Dermis microvascular lymphatic vessel endothelial cell (primary cell): ENCODE measurements at places on chromosomes 5 and 9.

- DNase-seq = no peak
Observed at GRCh38 chr5:80569961-80570786, at the start of gene ANKRD34B. Gene ANKRD34B (minus strand): TSS chr5:80570280. CDS start chr5:80560019, 10,261 bp downstream.

- DNase-seq = no peak
Observed at GRCh38 chr5:74026310-74026709, 400.3 kb downstream of the ARHGEF28 start.

DNA sequence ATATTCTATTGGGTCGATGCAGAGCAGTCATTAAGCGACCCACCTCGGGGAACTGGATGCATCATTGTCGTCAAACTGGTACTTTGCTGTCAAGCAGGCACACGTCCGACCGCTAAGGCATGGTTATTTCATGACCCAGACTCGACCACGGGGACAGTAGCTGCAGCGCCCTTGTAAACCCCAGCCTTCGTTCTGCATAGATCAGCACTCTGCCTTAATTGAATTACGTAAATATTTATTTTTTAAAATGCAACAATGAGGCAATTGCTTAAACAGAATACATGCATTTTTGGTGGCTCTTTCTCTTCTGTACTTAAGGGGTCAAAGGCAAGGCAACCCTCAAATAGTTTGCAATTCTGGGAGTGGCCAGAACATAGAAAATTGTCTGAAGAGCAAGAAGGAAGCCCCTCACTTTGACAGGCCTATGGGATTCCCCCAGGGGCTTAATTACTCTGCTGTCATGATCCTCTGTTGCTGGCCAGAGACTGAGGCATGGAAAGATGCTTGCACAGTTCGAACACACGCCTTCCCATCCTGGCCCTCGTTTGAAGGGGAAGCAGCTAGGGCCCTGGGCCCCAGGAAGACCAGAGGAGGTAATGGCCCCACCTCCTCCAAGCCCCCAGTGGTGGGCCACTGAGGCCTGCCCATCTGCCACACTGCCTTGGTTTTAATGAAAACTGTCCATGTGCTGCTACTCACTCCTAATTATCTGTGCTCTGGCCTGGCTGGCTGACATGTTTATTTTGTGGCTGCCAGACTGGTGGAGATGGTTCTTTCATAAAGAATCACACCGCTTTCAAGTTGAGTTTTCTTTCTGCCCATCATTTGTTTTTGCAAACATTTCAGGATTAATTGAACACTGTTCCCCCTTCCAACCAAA lies 169.7 kb upstream of the MAST4 start:
- no peak for DNase-seq

DNA sequence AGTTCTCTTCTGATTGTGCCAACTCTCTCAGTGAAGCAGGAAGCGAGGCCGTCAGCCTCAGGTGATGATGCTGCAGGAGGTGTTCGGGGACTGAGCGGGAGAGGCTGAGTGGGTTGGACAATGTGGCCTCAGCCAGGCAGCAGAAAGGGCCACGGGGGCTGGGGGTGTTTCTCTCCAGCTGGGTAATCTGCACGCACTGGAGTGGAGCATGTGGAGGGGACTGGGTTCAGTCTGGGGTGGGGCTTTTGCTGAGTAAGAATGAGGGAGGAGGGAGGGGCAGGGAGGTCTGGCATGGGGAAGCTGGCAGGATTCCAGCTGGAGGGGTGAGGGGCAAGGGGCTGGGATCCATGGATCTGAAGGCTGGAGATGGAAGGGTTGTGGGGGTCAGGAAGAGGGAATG lies 60.8 kb upstream of the PHYKPL start:
- DNase-seq = no peak

GRCh38 chr5:174139623-174140022 lies 94.1 kb downstream of the NSG2 start:
- no peak for DNase-seq

- peak; percentile 57 for DNase-seq
Observed at GRCh38 chr5:73201547-73202513, 28.8 kb downstream of the TMEM174 start.

DNA sequence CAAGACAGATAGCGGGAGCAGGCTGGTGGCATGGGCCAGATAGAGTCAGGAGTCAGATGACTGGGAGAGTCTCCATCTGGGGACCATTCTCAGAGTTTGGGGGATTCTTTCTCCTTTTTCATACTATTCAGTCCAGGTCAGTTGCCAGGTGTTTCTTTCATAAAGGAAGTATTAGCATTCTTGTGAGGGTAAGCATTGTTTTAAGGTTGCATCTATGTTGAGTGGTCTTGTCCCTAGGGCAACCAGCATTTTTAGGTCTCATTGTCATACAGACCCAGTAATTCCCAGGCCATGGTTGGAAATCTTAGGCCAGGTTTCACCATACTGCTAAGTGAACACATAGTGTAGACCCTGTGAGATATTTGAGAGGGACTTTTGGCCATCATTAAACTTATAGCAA lies 122.3 kb upstream of the POC5 start:
- no peak for DNase-seq

- no peak for DNase-seq
Observed at GRCh38 chr5:45521067-45521466, 175.1 kb downstream of the HCN1 start.
